Panc1 (cell line): ENCODE measurements at places on chromosomes 3 and 15. TPM values are rescaled to one million over a fixed set of nuclear protein-coding genes. Genes with fewer than 3 reads are reported as not detected.

GRCh38 chr3:23389686-23390085 lies 186.6 kb downstream of the UBE2E2 start:
- no peaks in the 10 kb centered on the region for H3K27me3 ChIP-seq
- no peak overlapping the region for H3K4me3 ChIP-seq
- no peak overlapping the region for H3K27ac ChIP-seq
- DNase-seq, result no peak

The UCN2 gene
- total RNA-seq, result 1.8 TPM

- DNase-seq, result no peak
- no peaks in the 10 kb centered on the region for H3K36me3 ChIP-seq
- H3K4me1 ChIP-seq, result peaks cover 18% of the 10 kb centered on the region
- no peaks in the 10 kb centered on the region for H3K27me3 ChIP-seq
- no peak overlapping the region for H3K27ac ChIP-seq
These were observed 54.7 kb upstream of the SMAD6 start for GRCh38 chr15:66647358-66647757.

The GOLGA6L7 gene
- total RNA-seq, result not detected

DNA sequence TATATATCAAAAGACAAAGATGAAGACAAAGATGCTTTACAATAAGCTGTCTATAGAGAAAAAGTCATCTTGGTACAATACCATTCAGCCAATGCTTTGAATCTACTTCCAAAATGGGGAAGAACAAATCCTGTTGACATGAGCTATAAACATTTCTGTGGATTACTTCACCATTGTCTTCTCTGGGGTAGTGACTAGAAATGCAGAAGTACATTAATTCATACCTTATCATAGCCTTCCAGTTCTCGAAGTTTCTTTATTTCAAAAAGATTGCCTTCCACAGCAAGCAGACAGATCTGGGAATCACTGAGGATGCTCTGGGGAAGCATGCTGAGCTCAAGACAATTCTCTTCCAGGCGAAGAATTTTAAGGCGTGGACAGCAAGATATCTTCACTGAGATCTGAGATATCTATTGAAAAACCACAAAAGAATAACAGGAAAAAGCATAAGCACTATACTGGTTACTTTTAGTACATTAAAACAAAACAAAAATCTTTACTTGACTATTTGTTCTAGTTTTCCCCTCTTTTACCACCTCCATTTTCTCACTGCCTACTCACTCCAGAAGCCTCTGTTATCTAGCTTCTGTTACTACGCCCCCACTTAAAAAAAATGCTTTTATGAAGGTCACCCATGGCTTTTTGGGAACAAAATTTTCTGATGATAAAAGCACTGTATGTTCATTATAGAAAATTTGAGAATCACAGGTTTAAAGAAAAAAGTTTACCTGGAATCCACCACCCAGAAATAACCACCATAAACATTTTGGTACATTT lies 3.6 kb downstream of the LRRC57 start:
- peaks cover 3% of the 10 kb centered on the region for H3K36me3 ChIP-seq
- no peaks in the 10 kb centered on the region for H3K27me3 ChIP-seq
- H3K27ac ChIP-seq, result no peak overlapping the region
- no peak for DNase-seq
- H3K4me1 ChIP-seq, result peaks cover 26% of the 10 kb centered on the region
- H3K4me3 ChIP-seq, result no peak overlapping the region

The TNFSF10 gene
- total RNA-seq, result 2.2 TPM

The FSD2 gene
- not detected for total RNA-seq

The CPN2 gene
- 0.08 TPM for total RNA-seq

DNA sequence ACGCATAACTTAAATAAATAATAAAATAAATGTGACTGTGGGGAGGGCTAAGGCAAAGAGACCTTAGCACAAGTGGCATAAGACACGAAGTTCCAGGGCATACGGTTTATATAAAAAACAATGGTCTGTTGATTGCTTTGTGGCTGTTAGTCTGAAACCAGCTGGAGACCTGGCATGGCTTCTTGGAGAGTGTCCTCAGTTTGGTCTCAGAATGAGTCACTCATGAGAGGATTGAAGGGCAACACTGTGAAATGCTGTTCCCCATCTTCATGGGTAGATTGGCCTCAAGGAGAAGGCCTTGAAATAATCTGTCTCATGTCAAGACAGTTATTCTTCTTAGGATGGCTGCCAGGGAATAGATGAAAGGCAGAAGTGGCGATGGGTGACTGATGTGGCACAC lies 62.2 kb downstream of the SOX2 start:
- no peak for DNase-seq
- H3K4me3 ChIP-seq, result no peak overlapping the region
- H3K27me3 ChIP-seq, result no peaks in the 10 kb centered on the region
